ENCODE measurements at places on chromosomes 5 and 9.
A peak's percentile ranks its signal among the peaks of the same experiment; 100 is the strongest.

- DNase-seq, result no peak
Observed at GRCh38 chr5:31757806-31758205, 118.9 kb downstream of the PDZD2 start.

DNA sequence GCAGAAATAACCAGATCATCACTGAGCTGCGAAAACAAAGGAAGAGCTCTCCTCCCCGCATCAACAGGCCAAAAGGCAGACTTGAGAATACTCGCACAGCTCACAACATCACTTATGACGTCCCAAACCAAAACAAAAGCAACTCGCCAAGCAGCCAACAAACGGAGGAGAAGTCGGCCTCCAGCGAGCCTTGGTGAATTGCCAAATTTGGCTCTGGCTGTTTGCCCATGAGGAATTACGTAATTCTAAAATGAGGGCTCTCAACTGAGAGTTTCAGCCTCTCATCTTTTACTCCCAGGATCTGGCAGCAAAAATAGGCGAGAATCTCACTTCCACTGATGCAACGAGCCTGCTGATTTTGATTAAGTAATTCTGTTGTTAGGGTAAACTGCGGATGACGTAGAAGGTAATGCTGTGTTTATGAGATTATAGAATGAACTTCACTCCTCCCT lies 51.7 kb upstream of the SEMA6A start:
- DNase-seq, result no peak

DNA sequence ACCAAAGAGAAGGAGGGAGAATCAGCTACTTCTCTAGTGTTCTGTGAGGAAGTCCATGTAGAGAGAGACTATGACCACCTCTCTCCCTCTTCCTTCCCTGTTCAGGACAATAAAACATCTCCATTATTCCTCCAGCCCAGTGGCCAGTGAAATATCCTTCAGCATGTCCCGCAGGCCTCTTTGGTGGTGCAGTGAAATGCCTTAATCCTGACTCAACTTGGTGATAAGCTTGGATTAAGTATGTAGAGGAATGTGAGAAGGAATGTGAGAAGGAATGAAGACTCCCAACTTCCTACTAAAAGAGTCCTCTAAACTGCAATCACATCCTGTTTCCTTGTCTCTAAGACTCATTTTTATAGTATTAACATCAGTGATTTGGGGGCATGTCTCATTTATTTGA lies 167.3 kb downstream of the TRPM3 start:
- no peak for DNase-seq

GRCh38 chr9:122337556-122337929 lies 33.3 kb upstream of the PTGS1 start:
- DNase-seq, result no peak

- no peak for DNase-seq
Observed at GRCh38 chr9:74728176-74728575, 159.5 kb downstream of the TRPM6 start.

DNA sequence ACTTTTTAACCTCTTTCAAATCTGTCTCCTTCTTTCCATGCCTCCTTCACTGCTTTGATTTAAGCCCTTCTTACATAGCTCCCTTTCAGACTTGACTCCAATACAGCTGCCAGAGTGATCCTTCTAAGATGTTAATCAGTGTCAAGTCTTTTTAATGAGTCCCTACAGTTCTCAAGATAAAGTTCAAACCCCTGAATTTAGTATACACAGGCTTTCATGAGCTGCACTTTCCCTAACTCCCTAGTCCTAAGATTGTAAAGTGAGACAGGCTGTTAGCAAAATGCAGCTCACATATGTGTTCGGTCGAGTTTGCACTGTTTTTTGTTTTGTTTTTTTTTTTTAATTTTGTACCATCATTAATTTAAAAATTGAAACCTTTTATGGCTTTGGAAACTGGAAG lies 190.4 kb upstream of the VCAN start:
- DNase-seq, result no peak

GRCh38 chr5:5467737-5468136 lies 45.3 kb downstream of the ICE1 start:
- DNase-seq, result no peak

DNA sequence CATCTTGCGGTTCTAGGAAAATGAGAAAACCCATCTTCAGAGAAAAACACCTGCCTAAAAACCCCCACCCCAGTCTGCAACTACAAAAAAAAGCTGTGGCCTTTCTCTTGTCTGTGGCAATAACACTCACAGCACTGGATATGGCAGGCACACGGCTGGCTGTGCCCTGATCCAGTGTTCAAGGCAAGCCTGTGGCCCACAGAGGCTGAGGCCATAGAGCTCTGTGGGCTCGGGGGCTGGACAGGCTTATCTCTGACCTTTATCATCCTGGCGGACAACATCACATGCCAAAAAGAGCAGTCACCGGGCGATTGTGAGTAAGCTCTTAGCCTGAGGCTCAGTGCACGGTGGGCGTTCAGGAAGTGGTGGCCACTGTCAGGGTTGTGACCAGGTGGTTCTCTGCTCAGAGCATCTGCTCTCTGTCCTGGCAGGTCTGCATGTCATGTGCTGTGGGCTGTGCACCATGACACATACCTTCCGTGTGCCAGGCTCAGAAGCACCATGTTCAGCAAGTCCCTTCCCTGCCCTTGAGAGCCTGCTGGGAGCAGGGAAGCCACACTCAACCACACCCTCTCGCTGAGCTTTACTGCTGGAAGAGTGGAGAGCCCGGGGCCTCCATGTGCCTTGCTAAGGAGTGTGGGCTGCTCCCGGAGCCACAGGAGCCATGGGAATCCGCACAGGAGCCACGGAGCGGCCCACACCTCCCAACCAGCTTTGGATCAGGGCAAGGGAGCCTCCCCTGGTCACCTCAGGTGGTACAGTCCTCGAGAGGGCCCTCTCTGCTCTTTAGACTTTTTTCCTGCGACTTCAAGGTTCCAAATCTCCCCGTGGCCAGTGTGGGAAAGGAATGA lies 34.6 kb upstream of the WDR38 start:
- peak; percentile 28 for DNase-seq

DNA sequence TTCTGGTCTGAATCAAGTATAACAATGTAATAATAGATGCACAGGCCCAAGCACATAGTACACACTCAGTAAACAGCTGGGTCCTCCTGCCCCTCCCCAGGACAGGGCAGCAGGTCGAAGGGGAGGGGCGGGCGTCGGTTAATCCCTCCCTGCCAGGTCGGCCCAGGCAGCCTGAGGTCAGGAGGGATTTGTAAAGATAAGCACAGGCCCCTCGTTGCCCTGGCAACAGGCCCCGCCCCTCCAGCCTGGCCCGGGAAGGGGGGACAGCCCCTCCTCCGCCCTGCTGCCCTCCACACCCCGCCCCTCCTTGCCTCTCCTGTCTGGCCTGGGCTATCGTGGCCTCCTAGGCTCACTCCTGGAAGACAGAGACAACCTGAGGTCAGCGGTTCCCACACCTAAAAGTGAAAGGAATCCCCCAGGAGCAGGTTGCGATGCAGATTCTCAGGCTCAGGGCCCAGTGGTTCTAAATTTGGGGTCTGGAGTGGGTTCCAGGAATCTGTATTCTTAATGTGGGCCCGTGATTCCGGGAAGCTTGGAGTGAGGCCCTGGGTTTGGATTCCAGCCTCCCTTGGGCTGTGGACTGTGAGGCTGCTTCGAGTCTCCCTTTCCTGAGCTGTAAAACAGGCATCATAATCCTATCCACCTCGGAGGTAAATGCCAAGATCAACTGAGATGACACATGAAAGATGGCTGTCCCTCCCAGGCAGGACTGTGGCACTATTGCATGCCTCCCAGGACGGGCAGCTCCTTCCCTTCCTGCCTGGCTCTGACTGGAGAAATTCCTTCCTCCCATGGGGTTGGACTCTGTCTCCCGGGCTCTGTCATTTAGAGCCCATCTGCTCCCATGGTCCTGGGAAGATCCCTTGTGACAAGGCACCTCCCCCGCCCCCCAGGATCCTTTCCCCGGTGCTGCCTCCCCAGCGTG lies 4.4 kb downstream of the CRB2 start:
- DNase-seq, result peak; percentile 81

- DNase-seq, result no peak
Observed at GRCh38 chr5:179243333-179243732, 101.9 kb downstream of the ADAMTS2 start.

DNA sequence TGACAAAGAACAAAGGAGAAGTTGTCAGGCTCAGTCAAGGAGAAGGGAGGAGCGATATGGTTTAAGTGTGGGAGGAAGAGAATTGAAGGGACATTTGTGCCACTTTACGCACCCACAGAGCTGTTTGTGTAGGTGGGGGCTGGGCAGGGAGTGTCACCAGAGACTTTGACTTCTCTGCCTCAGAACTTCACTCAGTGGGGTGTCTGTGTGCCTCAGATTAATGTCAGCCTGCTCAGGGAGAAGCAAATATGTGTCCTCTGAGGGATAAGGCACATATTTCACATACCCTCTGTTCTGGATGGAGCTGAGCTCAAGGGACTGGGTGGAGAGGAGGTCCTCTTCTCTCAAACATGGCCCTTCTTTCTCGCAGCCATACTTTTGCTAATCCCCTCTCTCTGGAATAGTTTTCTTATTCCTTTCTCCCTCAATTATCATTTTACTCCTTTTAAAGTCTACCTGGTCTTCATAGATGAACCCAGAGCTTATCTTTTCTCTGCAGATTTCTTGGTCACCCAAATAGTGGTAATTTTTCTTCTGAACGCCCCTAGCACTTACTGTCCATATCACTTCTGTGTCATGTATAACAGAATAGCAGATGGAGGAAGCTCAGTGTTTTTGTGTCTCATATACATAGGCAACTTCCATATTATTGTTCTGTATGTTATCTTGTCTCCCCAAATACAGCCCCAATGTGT lies 77.0 kb downstream of the IQGAP2 start:
- DNase-seq, result no peak

DNA sequence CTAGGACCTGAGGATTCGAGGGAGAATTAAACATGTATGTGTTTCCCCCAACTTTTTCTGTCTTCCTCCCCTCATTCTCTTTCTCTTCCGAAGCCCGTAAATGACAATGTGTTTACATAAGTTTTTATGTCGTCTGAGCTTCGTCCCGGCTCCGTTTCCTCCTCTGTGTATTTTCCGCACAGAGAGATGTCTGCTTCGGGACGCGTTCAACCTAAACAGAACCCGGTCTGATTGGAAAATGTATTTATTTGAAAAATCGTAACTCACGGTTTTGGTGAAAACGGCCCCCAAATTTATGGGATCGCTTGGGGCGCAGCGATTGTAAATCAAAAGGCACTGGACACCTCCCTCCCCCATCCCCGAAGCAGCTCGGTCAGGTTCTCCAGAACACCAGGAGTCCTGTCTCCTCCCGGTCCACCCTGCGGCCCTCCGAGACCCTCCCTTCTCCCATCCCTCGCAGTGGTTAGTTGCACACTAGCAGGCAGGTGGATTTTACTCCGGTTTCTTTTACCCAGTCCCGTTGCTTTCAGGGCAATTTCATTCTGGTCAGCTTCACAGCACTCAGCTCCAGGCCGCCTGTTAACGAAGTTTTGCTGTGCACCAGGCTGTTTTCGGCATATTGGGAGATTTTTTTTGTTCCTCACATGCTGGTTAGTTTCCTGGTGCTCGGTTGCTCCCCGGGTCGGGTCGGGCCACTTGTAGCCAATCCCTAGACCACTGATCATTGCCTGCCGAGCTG lies 5.8 kb upstream of the HAND1 start:
- no peak for DNase-seq

GRCh38 chr9:107571148-107571547 lies 81.6 kb upstream of the KLF4 start:
- DNase-seq, result no peak

DNA sequence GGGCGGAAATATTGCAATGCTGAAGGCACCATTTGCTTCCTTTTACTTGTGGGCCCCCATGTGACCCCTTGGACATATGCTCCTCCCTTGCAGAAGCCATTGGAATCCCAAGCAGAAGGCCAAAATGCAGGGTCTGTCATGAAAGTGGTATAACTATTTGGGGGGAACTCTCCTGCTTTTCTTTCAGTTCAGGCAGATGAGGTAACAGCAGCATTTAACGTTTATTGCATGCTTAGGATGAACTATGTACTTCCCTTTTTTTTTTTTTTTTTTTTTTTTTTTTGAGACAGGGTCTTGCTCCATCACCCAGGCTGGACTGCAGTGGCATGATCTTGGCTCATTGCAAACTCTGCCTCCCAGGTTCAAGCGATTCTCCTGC lies 7.8 kb downstream of the FOXI1 start:
- DNase-seq, result no peak

GRCh38 chr9:83065233-83065632 lies 2.3 kb upstream of the RASEF start:
- DNase-seq, result no peak

DNA sequence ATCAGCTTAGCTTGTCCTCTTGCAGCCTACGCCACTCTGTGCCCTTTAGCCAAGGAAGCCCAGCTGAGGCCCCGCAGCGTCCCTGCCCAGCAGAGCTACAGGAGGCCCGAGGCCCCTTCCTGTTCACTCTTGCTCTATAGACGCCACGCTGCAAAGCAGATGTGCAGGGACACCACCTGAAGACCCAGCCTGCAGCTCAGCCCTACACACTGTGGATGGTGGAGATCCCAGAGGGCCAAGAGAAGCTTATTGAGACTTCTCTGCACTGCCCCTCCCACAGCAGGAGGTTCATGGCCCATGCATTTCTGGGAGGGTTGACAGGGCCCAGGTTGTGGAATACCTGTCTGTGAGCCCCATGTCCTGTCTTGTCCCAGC lies 33.6 kb downstream of the IRF1 start:
- DNase-seq, result no peak

DNA sequence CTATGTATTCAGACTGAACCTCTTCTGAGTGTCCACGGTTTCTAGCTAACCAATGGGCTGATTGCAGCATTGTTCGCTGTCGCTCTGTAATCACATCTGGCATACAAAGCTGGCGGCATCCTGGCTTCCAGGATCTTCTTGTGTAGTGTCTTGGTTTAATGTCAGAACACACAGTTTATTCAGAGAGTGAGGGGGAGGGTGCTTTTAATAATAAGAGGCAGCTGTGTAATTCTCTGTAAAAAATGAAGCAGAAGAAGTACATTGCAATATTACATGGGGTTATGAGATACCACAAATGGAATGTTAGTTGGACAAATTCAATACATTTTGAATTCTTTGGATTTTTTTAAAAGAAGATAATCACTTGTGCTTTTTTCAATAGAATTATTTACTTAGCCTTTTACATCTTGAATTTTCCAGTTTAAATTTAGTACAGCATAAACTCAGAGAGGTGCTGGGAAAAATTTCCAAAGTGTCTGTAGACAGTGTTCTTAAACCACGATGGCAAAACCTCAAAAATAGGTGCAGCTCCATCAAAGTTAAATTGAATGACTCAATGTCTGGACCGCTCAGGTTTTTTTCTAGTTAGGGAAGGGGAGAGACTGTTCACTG lies 206.0 kb downstream of the PCSK1 start:
- no peak for DNase-seq

- DNase-seq, result no peak
Observed at GRCh38 chr9:8772302-8772701, 972.7 kb upstream of the DMAC1 start.

- DNase-seq, result no peak
Observed at GRCh38 chr9:83630938-83631457, 8.1 kb downstream of the IDNK start.

GRCh38 chr5:123805300-123805699 lies 293.3 kb downstream of the CSNK1G3 start:
- DNase-seq, result no peak

DNA sequence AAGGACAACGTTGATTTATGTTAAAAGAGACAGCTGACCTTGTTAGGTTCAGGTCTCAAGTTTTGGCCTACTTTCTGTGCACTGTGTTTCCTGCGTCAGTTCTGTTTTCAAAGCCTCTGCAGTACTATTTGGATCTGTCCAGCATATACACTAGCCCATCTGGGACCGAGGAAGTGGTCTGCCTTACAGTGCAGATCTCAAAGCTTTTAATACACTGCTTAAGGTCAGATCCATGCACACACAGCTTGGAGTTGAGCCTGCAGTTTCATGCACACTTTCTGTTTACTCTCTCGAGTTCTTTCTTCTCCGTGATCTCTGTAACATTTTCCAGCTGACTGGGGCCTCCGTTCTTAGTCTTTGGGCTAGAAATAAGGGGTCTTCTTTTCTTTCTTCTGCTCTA lies 24.1 kb downstream of the CARTPT start:
- DNase-seq, result no peak
